ENCODE measurements at places on chromosomes 1 and 21.

DNA sequence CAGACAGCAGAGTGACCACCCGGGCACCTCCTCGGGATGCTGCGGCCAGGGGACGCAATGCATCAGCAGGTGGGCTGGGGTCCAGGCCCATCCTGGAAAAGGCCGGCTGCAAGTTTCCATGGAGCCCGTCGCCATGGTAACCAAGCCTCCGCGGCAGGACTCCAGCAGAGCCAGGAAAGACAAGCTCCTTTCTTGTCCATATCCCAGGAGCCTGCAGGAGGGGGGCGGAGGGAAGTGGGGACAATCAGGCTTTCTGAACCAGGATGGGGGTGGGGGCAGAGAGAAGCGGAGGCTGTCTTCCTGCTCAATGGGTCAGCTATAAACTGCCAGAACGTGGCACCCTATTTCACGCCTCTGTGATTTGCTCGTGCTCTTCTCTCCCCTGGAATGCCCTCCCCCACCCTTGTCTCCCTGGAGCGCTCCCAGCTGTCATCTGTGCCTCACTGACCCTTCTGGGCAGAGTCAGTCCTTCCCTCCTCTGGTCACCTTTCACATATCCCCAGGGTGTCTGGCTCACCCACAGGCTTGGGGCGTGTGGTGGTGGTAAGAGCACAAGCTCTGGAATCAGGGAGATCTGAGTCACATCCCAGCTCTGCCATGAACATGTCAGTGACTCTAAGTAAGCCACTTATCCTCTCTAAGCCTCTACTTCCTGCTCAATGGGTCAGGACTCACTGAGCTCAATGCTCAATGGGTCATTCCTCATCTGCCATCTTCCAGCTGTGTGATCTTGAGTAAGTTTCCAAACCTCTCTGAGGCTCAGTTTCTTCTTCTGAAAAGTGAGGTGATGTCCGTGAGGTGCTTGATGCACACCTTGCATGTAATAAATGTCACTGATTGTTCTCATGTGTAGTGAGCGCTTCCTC is 58.9 kb upstream of the LAPTM5 start:
- peak; percentile 92 for DNase-seq

- no peak for DNase-seq
Observed at GRCh38 chr1:209708297-209708696, 3.7 kb downstream of the HSD11B1 start.

DNA sequence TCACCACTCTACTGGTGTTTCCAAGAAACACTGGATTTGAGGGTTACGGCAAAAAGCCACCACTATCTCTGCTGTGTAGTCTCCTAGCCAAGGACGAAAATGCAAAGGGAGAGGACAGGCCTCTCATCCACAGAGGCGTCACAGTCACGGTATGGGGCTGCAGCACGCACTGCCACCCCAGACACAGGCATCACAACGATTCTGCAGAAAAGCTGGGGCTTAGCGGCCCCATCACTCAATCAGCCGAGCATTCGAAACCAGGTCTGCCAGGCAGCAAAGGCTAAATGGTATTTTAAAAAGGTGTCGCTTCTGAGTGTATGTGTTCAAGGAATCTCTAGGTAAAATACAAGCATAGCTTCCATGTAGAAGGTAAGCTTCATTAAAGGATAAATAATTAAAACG is 1.4 kb downstream of the RIPK4 start:
- no peak for DNase-seq

- DNase-seq = no peak
Observed at GRCh38 chr21:44526096-44526997, 13.6 kb downstream of the KRTAP10-1 start.

DNA sequence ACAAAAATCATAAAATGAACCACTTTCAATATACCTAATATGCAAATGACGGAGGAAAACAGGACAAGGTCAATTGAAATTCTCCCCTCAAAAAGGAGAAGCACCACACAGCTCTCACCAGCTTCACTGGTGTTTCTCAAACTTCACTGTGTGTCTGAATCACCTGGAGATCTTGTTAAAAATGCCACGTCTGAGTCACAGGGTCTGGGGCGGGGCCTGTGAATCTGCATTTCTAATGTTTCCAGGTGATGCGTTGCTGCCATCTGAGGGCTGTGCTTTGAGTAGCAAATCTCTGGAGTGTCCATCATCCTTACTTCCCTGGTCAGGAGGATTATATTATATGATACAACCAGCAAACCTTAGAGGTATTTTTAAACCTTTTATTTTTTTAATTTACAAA is 9.0 kb downstream of the CLDN19 start:
- no peak for DNase-seq

DNA sequence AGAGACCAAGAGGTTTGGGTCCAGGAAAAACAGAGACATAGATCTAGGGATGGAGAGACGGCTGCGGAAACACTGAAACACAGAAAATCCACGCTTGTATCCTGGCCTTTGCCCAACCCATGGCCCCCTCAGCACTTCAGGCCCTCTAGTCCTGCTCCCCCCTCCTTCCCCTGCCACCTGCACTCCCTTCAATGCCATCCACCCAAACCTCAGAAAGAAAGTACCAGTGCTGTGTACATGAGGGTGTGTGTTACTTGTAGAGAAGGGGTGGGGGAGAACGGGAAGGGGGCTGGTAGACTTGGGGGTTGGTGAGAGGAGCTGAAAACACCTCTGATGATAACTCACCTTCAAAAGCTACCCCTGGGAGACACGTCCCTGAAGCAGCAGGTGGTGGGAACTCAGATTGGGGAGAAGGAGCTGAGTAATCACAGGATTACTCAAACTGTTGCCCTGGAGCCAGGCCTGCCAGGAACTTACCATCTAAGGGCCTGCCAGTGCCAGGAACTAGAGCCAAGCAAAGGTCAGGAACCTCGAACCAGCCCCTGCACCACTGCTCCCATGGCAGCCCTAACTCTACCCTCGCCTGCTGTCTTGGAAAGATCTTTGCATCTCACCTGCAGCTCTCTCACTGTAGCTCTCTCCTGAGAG is 11.5 kb downstream of the RORC start:
- DNase-seq = no peak

GRCh38 chr1:30756206-30756544 is 1.4 kb downstream of the LAPTM5 start:
- DNase-seq = no peak

DNA sequence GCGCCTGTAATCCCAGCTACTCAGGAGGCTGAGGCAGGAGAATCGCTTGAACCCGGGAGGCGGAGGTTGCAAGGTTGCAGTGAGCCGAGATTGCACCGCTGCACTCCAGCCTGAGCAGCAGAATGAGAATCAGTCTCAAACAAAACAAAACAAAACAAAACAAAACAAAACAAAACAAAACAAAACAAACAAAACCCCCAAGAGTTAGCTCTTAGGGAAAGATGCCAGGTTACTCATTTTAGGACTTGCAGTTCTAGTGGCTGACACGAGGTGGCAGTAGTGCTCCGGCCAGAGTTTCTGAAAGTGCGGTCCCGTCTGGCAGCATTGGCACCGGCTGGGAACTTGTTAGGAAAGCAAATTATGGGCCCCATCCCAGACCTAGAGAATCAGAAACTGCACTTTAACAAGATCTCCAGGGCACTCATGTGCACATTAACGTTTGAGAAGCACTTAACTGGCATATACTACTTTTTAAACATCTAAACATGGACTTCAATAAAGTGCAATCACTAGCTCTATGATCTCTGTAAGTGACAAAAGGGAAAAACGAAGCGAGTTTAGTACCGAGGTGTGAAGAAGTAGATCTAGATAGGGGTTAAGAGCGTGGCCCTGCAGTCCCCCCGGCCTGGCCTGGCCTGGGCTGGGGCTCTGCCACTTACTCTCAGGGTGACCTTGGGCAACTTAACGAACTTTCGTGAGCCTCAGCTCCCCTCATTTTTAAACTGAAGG is 41.9 kb upstream of the TNFRSF1B start:
- peak; percentile 77 for DNase-seq

GRCh38 chr1:45864167-45865106 is 61.0 kb downstream of the MAST2 start:
- no peak for DNase-seq

Data from retina (tissue), 1 donor.